Stimulated activated CD4-positive, alpha-beta T cell treated with anti-CD3 and anti-CD28 coated beads, Interleukin-15, amount 100 ng/mL, for 48 hours (primary cell): ENCODE measurements at places on chromosomes 6 and 20.

DNA sequence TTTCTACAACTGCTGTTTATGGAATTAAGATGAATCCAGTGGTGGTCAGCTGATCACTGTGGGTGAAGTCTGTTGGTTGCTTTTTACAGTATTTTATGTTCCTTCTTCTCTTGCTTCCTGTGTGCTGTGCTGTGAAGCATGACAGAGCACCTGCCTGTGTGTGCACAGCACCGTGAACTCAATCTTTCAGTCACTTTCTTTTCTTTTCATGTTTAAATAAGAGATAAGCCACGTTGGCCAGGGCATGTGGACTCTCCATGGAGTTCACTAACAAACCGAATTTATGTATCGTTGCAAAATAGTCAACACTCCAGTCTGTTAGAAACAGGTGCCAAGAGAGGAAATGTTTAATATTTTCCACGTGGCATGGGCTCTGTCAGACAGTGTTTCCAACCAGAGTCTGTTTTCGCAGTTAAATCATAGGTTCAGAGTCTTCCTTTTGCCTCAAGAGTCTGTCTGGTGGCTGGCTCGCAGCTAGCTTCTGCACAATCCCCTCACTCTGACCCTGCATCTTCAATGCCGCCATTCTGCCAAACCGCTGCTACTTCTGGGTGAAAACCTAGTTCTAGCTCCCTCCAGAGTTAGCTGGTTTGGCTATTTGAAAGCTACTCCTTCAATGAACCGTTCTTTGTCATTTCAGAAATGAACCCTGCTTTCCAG lies 73.2 kb downstream of the QRSL1 start:
- no peak for DNase-seq

- DNase-seq, result no peak
Measured at GRCh38 chr6:135572051-135572450, 74.5 kb upstream of the AHI1 start.

GRCh38 chr6:108798670-108799353 lies 49.4 kb upstream of the ARMC2 start:
- peak; percentile 45 for DNase-seq

- DNase-seq, result no peak
Measured at GRCh38 chr20:40663991-40664880, 24.8 kb downstream of the MAFB start.

DNA sequence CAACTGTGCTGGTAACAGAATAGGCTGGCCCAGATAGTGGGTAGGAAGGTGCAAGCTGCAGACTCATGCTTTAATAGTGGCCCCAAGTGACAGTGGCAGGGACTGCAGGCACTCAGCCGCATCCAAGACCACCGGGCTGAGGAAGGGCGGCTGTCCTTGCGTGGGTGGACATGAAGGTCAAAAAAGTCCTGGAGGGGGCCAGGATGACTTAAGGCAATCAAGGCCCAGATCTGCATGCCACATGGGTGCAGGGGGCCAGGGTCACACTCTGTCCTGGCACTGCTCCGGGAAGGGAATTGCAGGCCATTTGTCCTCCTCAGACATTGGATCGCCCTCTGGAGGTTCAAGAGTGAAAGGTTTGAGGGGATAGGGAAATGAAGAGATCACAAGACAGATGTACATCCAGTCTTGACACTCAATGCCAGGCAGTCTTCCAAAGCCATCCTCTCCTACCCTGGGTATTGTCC lies 10.4 kb upstream of the VNN2 start:
- no peak for DNase-seq
